IPS-NIHi11 (cell line): ENCODE measurements at places on chromosomes 12 and 14.

- no peak for DNase-seq
Measured at GRCh38 chr14:98168211-98168985, 1103.6 kb downstream of the BCL11B start.

DNA sequence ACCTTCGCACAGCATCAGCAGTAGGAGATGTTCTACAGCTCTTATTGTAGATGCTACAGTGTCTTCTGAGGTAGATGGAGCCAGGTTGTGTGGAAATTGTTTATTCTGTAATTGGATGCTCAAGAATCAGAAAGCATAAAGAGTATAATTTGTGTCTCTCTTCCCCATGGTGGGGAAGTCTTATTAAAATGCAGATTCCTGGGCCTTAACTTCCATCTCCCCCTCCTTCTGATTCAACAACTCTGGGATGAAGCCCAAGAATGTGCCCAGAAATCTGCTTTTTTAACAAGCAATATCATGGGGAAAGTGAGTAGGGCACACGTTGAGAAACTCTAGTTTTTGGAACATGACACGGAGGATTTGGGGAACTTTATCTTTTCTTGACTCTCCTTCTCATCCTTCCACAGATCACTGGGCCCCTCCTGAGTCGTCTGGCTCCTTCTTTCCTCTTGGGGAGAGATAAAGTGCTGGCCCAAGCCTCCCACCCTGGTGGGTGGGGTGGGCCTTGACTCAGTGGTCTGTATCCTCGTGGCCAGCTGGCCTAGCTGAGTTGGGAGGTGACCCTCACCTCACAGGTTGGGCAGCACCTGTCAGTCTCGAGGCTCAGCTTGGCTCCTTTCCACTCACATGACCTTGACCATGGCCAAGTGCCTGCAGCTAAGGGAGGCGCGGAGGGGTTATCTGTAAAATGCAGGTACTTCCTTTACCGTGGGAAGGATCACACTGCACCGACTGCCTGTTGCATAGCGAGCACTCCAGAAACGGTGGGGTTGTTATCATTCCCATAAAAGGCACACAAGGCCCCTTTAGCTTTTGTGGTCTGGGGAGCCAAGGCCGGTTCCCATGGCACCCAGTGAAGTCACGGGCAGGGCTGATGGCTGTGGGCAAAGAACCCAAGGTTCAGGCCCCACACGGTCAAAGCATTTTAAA lies 141.9 kb downstream of the CHST11 start:
- DNase-seq = no peak

DNA sequence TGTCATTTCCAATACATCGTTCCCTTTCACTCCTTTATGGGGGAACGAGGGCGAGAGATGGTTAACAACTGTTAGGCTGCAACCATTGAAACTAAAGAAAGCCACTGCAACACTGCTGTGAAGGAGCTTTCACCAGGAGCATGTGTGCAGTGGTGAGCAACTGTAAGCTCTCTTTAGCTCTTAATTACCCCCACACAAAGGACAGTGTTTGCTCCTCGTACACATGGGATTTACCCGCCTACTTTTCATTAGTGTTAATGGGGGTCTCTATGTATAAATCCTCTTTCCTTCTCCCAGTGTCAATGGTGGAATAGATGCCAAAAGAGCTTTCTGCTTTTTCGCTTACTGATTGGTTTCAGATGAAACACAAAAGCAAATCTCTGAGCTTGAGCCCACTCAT lies 343.1 kb downstream of the FLRT2 start:
- DNase-seq = no peak

GRCh38 chr12:123690191-123690840 lies 19.4 kb downstream of the TCTN2 start:
- DNase-seq = no peak

- DNase-seq = no peak
Measured at GRCh38 chr14:102518063-102518648, 8.6 kb upstream of the ANKRD9 start.

GRCh38 chr14:81324011-81324410 lies 76.1 kb downstream of the STON2 start:
- DNase-seq = peak; percentile 79

DNA sequence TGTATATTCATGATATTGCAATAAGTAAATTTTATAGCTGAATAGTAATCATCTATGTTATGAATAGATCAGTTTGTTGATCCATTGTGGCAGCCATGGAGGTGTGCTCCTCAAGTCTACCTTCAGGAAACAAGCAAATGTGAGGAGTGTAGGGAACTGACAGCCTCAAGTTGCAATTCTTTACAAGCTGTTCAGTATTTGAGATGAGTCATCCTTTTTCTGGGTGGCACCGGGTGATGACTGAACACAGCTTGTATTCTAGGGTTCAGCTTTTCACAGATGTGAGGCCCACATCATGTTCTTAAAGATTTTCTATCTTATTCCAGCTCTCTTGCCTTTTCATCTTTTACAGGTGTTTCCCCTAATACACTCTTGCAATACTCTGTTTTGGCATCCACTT lies 452.4 kb downstream of the KCNH5 start:
- DNase-seq = no peak

DNA sequence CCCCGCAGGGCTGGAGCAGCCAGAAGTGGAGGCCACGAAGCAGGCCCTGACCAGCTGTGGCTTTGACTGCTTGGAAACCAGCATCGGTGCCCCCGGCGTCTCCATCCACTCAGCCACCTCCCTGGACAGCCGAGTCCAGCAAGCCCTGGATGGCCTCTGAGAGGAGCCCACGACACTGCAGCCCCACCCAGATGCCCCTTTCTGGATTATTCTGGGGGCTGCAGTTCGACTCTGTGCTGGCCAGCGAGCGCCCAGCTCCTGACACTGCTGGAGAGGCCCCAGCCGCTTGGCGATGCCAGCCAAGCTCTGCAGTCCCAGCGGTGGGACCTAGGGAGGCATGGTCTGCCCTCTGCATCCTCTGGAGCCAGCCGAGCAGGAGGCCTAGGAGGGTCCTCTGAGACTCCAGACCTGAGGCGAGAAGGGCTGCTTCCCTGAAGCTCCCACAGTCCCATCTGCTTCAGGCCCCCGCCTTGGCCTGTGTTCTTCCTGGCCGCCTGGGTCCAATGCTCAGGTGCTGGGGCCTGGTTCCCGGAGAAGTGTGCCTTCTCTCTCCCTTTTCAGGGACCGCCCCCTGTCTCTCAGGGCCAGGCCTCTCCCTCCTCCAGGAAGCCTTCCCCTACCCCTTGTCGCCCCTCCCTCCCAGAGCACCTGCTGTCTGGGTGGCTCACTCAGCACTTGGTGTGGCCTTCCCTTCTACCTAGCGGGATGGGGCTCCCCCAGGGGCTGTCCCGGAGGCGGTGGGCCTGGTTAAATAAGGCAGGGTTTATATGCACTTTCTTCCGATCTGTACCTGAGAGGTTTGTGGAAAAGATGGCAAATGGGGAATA lies 23.0 kb downstream of the MVK start:
- DNase-seq = no peak

DNA sequence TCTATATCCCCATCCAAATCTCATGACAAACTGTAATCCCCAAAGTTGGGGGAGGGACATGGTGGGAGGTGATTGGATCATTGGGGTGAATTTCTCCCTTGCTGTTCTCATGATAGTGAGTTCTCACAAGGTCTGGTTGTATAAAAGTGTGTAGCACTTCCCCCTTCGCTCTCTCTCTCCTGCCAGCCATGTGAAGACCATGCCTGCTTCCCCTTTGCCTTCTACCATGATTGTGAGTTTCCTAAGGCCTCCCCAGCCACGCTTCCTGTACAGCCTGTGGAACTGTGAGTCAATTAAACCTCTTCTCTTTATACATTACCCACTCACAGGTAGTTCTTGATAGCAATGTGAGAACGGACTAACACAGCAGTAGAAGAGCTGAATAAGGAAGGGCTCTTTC lies 62.6 kb upstream of the VASH1 start:
- DNase-seq = no peak

DNA sequence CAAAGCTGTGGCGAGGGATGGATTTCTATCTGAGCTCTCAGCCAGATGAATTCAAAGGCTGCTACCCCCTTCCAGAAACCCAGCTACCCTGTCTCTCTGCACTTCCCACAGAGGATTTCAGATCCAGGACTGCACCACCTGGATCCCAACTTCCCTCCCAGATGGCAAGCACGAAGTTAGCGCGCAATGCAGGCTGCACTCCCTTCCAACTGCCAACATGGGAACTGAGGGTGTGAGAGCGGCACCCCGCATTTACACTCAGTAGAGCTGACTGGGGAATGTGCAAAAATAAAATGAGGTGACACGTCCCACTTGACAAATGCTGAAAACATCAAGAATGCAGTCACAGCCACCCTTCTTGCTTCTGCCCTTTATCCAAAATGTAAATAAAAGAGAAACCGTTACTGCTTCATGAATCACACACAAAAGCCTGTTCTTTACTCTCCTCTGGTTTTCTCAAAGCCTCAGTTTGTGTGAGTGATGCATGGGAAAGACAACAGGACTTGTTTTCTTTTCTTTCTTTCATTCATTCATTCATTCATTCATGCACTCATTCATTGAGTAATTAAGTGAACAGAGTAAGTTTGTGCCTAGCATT lies 85.7 kb downstream of the ITPK1 start:
- DNase-seq = no peak

- peak; percentile 78 for DNase-seq
Measured at GRCh38 chr12:6312529-6313325, 2.2 kb downstream of the PLEKHG6 start.

- no peak for DNase-seq
Measured at GRCh38 chr12:88922816-88923215, 342.5 kb upstream of the KITLG start.

GRCh38 chr14:55665067-55665675 lies 85.2 kb downstream of the KTN1 start:
- DNase-seq = no peak

- DNase-seq = peak; percentile 68
Measured at GRCh38 chr12:116759783-116760621, 21.9 kb downstream of the RNFT2 start.

DNA sequence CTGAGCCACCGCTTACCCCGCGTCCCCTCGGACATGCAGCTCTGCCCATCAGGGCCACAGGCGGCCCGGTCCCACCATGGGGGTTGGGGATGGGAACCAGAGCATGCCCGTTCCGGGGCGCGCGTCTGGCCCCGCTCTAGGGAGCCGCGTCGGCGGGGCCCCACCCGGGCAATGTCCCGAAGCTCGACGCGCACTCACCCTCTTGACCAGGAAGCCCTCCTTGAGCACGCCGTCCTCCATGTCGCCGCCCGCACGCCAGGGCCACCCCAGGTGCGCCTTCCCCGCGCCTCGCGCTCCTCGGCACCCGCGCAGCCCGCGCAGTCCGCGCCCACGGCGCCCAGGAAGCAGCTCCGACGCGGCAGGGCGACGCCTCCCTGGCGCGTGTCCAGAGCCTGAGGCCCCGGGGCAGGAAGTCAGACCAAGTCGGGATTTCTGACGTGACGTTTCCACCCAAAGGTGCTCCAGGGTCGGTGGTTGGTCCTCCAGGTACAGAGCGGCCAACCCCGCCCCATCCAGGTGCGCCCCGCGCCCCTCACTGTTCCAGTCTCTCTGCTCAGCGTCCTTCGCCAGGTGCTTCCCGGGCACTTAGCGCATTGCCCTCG lies at the start of gene PLEK2:
TSS of gene PLEK2 (minus strand) at position 346 of the 602 bp plus-strand sequence. CDS start at position 240, 106 bp downstream.
- DNase-seq = peak; percentile 51

DNA sequence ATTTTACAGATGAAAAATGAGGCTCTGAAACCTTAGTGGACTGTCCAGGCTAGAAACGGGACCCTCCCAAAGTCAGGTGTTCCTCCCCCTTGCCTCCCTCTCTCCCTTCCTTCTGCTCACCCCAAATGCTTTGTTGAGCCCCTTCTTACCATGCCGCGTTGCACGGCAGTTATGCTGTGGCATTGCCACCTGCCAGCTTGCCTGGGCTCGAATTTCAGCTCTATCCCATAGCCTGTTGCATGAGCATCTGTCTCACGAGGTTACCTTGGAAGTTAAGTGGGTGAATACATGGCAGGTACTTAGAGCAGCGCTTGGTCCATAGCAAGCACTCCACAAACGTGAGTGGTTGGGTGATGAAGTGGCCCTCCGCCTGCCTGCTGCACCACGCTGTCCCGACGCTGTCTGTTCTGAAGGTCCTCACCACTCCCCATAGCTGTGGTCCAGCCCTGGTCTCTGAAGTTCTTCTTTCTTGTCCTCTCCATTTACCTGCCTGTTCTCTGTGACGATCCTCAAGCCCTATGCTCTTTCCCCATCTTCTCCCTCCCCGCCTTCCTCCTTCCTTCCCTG lies 269.9 kb downstream of the CACNA1C start:
- no peak for DNase-seq

- no peak for DNase-seq
Measured at GRCh38 chr12:42511656-42512055, 77.9 kb downstream of the PRICKLE1 start.

- no peak for DNase-seq
Measured at GRCh38 chr12:119836781-119837180, 40.3 kb downstream of the CIT start.

DNA sequence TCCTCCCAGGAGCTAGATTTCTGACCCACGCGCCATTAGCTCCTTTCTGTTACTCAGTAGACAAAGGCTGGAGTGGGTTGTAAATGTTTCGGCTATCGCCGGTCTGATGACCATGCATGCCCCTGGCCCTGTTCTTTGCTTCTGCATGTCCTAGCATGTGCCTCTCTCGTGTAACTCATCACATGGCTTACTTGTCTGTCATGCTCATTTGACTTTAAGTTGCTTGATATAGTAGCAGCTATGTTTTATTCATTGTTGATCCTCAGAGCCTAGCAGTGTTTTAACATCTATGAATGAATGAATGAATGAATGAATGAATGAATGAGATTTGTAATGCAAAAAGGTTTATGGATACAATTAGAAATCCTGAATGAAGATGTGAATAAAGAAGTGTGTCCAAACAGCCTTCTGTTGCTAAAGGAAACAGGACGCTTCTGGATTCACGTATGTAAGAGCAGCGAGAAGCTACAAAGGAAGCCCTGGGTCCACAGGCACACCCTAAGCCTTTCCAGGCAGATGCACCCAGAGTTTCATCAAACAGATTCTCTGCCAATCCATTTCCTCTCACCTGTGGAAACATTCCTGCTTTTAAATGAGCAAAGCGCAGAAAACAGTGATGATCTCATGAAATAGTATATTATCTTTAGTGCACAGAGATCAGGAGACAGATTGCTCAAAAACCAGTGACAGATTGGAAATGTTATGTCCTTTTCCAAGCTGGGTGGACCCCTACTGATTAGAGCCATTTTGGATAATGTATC lies 3.4 kb downstream of the GSG1 start:
- DNase-seq = no peak

DNA sequence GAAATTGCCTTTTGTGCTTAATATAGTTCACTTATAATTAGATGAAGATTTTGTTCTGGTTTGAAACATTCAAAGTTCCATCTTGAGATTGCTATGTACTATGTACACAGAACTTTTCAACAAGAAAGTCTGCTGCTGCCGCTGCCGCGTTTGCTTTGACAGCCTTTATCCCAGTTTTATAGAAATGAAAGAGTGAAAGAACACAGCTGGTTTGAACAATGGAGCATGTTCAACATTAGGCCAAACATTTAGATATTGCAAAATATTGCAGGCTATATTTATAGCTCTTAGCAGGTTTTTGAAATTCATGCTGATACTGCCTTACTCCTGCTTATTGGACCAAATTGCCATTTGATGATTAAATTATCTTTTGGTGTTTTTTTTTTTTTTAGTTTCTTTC lies 299.8 kb upstream of the PRKD1 start:
- DNase-seq = no peak
